ENCODE measurements at places on chromosomes 1 and 21. TPM values are rescaled to one million over a fixed set of nuclear protein-coding genes. Genes with fewer than 3 reads are reported as not detected.

- peak; percentile 88 for DNase-seq
Measured at GRCh38 chr1:1371746-1372711, 3.0 kb downstream of the AURKAIP1 start.

GRCh38 chr21:42545317-42545716 is 31.7 kb downstream of the SLC37A1 start:
- no peak for DNase-seq

GRCh38 chr21:29704719-29705118 is 235.1 kb downstream of the GRIK1 start:
- no peak for DNase-seq

DNA sequence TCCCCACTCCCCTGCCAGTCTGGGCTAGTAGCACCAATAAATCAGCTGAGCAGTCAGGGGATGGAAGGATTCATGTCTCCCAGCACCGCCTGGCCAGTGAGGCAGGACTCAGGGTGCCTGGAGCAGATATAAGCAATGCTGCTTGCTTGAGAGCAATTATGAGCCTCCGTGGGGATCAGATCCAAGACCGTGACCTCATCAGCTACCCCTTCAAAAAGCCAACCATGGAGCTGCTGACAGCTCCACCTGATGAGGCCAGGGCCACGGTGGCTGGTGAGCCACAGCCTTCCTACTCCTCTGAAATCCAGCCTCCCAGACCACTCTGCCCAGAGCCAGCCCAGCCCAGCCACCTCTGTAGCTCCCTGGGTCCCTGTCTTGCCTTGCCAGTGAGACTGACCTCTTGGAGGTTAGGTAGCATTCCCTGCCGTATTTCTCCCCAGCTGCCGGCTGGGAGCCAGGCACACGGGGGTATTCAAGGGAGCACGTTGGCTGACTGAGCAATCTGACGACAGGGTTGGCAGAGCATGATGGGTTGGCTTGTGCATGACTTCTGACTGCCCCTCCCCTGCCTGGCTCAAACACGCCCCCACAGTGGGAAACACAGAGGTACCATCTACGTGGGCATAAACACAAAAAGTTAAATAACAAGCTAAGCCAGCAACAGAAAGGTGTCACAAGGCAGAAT is 28.4 kb downstream of the SYT2 start:
- no peak for DNase-seq

DNA sequence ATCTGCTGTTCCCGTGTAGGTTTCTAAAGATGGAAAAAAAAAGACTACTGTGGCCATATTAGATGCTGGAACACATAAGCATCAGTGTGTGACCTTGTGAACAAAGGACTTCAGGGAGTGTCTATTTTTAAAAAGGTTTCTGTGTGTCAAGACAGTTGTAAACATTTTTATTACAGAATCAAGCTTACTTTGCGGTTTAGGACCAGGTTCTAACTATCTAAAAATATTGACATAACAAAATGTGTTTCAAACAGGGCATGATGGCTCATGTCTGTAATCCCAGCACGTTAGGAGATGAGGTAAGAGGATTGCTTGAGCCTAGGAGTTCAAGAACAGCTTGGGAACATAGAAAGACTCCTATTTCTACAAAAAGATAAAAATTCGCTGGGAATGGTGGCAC is 7.1 kb upstream of the DDI2 start:
- no peak for DNase-seq

GRCh38 chr1:3213730-3214129 is 144.7 kb downstream of the PRDM16 start:
- DNase-seq, result no peak

DNA sequence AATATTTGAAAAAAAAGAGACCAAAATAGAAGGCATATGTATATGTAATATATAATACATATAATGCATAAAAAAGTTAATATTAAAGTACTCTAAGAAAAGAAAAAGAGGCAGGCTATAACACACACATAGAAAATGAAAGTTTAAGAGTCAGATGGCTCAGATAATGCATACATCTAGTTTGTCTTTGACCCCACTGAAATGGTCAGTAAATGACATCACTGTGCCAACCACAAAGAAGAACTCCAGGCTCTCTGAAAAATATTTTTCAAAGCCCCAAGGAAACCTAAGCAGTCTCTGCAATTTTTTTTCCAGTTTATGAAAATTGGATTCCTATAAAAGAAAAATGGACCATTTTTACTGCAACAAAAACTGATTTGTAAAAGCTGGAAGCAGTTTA is 55.4 kb upstream of the SCYL3 start:
- no peak for DNase-seq

DNA sequence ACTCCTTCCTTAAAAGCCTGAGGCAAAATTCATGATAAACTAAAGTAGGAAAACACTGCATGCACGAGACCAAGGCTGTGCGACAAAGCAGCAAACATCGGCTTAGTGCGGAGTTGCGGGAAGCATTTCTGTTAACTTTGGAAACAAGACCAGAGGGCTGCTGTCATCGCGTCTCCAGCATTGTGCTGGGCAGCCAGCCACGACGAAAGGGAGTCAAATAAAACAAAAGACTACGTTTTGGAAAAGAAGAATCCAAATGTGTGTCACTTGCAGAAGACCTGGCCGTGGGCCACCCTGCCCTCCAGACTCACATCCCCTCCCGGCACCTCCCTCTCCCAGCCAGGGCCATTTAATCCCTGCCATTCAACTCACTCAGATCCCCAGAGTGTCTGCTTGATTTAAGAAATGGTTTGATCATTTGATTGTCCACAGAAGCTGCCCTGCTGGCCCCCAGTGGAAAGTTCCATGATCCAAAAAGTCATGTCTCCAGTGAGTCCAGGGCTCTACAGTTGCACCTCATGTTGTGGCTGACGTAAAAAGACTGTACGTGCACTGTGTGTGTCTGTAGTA is 2.4 kb upstream of the KRTAP10-11 start:
- DNase-seq, result no peak

DNA sequence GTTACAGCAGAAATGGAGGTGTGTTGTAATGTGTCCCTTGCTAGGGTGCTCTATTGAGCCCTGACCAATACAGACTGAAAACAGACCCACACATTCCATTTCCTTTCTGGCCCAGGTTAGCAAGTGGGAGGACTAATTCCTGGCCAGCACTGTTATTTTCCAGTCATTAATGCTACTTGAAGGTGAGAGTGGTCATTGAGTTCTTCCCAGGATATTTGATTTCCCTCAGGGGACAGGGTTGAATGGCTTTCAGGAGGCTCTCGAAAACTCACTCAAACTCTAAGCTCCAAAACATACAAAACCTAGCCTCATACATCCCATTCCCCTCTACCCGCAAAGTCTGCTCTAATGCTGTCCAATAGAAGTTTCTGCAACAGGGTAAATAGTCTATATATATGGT is 6.2 kb downstream of the LRRC52 start:
- no peak for DNase-seq

DNA sequence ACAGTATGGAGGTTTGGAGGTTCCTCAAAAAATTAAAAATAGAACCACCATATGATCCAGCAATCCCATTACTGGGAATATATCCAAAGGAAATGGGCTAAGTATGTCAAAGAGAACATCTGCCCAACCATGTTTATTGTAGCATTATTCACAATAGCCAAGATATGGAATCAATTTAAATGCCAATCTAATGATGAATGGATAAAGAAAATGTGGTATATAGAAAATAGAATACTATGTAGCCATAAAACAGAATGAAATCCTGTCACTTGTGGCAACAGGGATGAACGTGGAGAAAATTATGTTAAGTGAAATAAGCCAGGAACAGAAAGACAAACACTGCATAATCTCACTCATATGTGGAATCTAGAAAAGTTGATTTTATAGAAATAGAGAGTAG is 201.7 kb upstream of the AJAP1 start:
- no peak for DNase-seq

PRUNE1 gene
- total RNA-seq, result 12.4 TPM

ELAPOR1 gene
- total RNA-seq, result 4.7 TPM

C1orf185 gene
- not detected for total RNA-seq

OR2L13 gene
- total RNA-seq, result not detected

SZRD1 gene
- 177 TPM for total RNA-seq

NFASC gene
- not detected for total RNA-seq
